Stimulated activated CD4-positive, alpha-beta T cell treated with anti-CD3 and anti-CD28 coated beads, Interleukin-2, amount 100 ng/mL, for 48 hours (primary cell): ENCODE measurements at places on chromosomes 7 and 10.

DNA sequence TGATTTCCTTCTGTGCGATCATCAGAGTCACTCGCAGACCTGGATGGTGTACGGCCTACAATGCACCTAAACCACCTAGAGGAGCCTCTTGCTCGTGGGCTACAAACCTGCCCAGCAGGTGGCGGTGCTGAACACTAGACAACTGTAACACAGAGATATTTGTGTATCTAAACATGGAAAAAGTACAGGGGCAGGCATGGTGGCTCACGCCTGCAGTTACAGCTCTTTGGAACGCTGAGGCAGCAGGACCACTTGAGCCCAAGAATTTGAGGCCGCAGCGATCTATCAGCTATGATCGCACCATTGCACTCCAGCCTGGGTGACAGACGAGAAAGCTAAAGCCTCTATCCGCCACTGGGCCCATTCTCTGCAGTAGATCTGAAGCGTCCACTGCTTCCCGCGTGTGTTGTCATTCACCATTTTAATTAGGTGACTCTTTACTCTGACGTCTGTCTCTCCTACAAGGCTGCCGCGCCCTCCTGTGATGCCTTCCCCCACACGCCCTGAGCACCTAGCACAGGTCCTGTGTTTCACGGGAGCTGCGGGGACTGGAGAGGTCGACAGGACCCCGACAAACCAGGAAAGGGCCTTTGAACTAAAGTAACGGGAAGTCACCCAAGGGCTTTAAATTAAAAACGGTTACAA lies 774 bp downstream of the TUBGCP2 start:
- DNase-seq: peak; percentile 78

GRCh38 chr10:103238506-103239252 lies 7.0 kb upstream of the RPEL1 start:
- no peak for DNase-seq

DNA sequence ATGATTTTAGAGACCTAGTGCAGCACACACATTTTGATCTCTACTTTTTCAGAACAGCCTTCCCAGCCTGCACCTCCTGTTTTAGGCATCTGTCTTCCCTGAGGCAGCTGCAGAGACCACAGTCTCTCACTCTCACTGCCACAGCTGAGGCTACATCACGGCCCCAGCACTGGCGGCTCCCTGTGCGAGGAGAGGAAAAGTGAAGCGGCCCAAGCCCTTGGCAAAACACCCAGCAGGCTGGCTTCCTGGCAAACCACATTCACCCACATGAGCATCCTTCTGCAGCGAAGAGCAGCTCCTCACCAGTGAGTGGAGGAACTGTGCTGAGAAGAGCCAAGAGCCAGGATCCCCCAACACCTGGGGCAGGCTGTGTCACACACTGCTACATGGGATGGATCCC lies 14.0 kb downstream of the HUS1 start:
- no peak for DNase-seq

- DNase-seq: no peak
These were observed 61.6 kb downstream of the LSM5 start for GRCh38 chr7:32428546-32428945.

- DNase-seq: no peak
These were observed 33.0 kb downstream of the STAM start for GRCh38 chr10:17676919-17677318.

- DNase-seq: no peak
These were observed 45.5 kb upstream of the RHOBTB1 start for GRCh38 chr10:60989400-60989876.

DNA sequence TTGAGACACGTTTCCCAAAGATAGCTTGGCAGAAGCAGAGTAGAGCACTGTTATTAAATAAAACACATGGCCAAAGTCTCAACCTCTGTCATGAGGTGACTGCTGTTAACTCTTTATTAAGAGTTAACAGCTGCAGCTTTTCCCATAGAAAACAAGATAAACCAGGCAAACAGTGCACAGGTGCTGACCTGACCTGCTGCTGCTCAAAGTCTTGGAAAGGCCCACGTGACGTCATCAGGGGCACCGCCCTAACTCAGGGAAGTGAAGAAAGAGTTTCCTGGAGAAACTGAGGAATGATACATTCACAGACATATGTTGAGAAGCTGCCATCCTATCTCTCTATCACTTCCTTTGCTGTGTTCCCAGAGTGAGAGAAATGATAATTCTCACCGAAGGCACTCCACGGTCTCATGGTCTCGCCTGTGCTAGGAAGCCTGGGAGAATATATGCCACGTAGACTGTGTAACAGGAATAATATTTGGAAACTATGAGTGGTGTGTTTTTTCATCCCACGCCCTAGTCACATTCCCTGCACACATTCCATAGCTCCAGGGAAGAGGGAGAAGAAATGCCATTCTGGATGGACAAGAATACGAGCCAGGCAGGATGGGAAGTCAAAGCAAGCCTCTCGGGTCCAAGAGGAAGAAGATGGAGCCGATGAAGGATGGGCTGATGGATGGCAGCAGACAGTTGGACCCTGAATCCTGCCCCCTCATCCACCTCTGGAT lies 146.2 kb upstream of the NFE2L3 start:
- no peak for DNase-seq

DNA sequence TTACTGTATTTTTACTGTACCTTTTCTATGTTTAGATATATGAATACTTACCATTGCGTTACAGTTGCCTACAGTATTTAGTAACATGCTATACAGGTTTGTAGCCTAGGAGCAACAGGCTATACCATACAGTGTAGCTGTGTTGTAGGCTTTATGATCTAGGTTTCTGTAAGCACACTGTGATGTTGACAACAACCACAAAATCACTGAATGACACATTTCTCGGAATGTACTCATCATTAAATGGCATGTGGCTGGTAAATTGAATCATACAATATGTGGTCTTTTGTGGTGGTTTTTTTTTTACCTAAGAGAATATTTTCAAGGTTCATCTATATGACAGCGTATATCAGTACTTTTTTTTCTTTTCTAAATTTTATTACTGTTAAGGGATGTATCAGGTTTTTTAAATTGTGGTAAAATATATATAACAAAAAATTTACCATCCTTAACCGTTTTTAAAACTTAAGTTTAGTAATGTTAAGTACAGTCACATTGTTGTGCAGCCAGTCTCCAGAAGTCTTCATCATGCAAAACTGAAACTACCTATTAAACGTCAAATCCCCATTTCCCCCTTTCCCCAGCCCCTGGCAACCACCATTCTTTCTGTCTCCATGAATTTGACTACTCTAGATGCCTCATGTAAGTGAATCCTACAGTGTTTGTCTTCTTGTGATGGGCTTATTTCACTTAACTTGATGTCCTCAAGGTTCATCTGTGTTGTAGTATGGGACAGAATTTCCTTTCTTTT lies 21.5 kb downstream of the BTAF1 start:
- no peak for DNase-seq

GRCh38 chr7:31794851-31795344 lies 107.9 kb downstream of the PPP1R17 start:
- DNase-seq: no peak

- no peak for DNase-seq
These were observed 335.2 kb upstream of the PRKCQ start for GRCh38 chr10:6915307-6915706.

DNA sequence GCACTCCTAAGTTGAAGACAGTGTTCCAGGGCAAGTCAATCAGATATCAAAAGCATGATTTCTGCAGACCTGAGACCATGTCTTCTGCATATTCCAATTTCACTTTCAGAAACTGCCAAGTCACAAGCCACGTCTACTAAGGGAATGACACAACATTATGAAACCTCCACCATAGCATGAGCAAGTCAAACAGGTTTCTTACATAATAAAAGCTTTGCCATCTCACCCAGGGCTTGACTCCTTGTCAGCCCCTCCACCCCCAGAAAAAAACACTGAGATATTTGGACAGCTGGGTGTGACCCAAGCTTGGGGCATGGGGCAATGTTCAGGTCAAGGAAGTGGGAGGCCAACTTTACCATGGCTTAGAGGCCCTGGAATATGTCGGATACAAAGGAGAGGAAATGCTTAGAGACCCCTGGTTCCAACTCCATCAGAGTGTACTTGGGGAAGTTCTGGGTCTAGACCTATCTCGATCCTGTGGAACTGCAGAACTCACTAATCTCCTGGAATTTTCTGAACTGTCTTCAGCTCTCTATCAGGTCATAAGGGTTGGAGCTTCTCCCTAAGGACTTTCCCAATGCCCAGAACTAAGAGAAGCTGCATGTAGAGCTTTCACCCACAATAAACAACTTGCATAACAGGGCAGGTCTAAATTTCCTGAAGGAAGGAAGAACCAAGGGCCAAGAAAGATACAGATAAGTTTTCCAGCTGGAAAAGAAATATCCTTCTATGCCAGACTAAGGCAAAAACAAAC lies 80.6 kb upstream of the NAMPT start:
- DNase-seq: no peak

DNA sequence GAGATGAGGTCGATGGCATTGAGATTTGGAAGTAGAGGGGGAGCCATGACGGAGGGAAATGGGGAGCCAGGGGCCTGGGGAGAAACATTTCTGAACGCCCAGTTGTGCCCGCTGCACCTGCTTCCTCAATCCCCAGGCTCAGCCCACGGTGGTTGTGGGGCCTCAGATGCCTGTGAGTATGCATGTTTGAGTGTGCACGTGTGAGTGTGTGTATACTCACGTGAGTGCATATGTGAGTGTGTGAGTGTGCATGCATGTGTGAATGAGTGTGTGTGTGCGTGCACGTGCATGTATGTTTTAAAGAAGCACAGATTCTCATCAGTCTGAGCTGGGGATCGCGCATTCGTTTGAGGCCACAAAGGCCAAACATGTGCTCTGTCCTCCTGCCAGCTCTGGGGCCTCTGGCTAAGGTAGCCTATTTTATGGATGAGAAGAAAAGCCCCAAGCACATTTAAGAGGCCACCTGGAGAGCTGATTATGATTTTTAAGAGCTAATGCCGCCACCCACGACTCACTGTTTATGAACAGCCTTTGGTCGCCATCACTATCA lies 154.8 kb downstream of the ARHGAP12 start:
- no peak for DNase-seq

GRCh38 chr7:96033009-96033598 lies 260.8 kb downstream of the DYNC1I1 start:
- DNase-seq: no peak

DNA sequence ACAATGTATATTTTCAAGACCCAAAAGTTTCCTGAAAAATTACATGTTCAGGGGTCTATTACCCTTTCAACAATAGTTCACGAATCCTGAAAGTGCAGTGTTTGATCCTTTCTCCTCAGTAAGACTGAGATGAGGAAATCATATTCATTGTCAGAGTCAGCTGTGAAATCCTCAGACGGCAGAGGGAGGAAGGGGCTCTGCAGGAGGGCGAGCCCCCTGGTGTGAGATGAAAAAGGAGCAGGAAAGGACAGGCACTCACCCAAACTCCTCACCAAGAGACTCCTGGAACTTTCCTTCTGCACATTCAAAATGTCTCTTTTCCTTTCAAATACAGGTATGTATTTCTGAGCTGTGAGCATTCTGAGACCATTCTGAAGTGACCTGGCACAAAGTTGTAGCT lies 150.3 kb upstream of the HABP2 start:
- no peak for DNase-seq

- DNase-seq: no peak
These were observed 324.5 kb downstream of the GFRA1 start for GRCh38 chr10:115948465-115948864.

GRCh38 chr7:96308253-96308949 lies 13.5 kb downstream of the SLC25A13 start:
- no peak for DNase-seq

DNA sequence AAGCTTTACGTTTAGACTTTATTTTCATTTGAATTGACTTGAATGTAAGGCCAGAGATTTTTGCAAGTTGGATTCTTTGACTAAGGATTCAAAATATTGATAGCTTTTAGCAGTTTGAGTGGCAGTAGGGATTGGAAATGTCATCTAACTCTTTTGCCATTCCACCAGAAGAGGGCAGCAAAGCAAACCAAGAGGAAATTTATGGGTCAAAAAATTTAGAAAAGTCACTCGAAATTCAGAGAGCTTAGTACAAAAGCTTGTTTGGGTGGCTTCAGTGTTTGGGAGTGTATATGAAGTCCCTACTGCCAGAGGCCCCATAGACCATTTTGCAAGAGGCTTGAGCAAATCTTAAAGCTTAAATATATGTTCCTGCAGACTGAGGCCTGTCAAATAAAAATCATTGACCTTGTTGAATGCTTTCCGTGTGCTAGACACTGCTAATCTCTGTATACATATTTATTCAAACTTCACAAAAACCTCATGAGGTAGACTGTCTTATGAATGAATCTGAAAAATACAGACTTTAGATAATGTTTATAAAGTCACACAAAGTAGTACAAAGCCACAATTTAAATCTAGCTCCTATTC lies 44.6 kb upstream of the RSBN1L start:
- DNase-seq: peak; percentile 41

- DNase-seq: no peak
These were observed 144.8 kb upstream of the RET start for GRCh38 chr10:42932116-42932515.
